ENCODE measurements at places on chromosomes 4 and X.

- no peak for DNase-seq
Measured at GRCh38 chrX:153973127-153974002, 811 bp downstream of the TMEM187 start.

GRCh38 chr4:3877236-3877635 lies 111.1 kb downstream of the ADRA2C start:
- no peak for DNase-seq

- no peak for DNase-seq
Measured at GRCh38 chr4:124459196-124459940, 253.2 kb downstream of the ANKRD50 start.

GRCh38 chrX:139201924-139202323 lies 328.6 kb upstream of the F9 start:
- peak; percentile 6 for DNase-seq

- peak; percentile 38 for DNase-seq
Measured at GRCh38 chrX:19742826-19743225, 144.6 kb downstream of the SH3KBP1 start.

GRCh38 chr4:7161721-7162214 lies 30.6 kb upstream of the SORCS2 start:
- no peak for DNase-seq

GRCh38 chr4:125121581-125121980 lies 193.2 kb upstream of the FAT4 start:
- no peak for DNase-seq

DNA sequence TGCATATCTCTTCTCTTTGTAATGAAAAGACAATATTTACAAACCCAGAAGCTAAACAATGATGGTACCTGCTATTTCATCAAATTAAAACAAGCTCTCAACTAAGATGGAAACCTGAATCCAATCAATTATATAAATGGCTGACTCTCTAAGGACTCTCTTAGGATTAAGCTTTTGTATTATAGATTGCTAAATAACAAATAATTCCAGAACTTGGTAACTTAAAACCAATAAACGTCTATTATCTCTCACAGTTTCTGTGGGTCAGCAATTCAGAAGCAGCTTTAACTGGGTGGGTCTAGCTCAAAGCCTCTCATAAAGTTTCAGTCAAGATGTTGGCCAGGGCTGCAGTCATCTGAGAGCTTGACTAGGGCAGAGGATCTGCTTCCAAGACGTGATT lies 12.4 kb downstream of the PHKA2 start:
- DNase-seq = no peak

- DNase-seq = no peak
Measured at GRCh38 chr4:36304138-36304681, 22.8 kb downstream of the DTHD1 start.

DNA sequence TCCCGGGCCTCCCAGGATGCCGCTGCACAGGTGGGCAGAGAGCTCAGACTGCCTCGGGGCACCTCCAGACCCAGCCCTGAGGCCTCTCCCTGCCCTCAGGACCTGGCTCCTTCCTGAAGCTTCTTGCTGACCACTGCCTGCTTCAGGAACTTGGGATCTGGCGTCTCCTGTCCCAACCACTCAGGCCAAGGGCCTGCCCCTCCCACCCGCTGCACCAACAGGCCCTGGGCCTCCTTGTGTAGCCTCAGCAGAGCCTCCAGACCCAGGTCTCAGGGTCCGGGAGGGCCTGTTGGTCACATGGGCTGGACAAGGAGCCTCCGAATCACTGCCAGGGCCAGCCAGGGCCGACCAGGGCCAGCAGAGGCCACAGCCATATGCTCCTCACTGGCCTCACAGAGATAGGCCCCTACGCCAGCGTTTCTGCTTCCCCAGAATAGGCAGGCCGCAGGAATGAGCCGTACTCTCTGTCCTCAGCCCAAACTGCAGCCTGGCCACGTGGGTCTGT lies 2.8 kb downstream of the MXD4 start:
- DNase-seq = no peak

DNA sequence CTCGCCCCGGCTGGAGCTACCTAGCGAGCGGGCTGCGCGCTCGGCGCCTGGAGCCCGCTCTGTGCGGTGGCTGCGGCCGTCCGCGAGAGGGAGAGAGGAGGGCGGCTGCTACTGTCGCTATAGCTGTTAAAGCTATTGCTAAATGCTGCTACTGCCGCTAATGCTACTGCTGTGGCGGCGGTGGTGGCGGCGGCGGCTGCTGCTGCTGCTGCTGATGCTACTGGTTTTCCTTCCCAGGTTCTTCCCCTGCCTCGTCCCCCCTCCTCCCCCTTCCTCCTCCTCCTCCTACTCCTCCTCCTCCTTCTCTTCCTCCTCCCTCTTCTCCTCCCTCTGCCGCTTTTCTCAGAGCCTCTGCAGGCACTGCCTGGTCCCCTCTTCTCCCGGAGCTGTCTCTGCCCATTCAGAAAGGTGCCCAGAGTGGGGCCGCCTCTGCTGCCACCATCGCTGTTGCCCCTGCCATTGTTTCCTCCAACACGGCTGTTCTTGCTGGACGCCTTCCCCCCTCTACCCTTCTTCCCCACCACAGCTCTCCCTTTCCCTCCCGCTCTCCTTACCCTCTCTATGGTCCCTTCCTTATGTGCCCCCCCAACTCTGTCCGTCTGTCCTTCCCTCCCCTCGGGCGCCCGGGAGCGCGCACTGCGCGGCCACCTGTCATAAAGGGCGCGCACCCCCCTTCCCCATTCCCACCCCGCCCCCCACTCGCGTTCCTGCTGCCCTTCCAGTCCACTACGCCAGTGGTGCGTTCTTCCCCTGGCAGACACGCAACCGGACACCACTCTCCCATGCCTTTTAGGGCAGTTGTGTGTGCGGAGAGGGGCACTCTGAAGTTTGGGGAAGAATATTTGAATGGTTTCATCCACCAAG lies at the start of gene NEXMIF:
Gene NEXMIF, minus strand, starts transcription at position 228 of the 864 bp plus-strand sequence.
- DNase-seq = peak; percentile 8

- no peak for DNase-seq
Measured at GRCh38 chr4:107349266-107349665, 313.2 kb upstream of the DKK2 start.

DNA sequence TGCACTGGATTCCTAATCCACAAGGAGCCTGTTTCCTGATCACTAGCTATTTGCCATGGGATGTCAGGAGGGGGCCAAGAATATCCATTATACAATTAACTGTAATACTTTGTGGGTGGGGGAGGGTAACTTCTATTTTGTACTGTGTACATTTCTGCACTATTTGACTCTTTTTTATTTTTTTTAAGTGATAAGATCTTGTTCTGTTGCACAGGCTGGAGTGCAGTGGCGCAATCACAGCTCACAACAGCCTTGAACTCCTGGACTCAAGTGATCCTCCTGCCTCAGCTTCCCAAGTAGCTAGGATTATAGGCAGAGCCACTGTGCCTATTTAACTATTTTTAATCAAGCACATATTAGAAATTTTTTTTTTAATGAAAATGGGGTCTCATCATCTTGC lies 134.1 kb downstream of the ELOVL6 start:
- no peak for DNase-seq

- DNase-seq = no peak
Measured at GRCh38 chrX:50978920-50979682, 68.6 kb downstream of the BMP15 start.

DNA sequence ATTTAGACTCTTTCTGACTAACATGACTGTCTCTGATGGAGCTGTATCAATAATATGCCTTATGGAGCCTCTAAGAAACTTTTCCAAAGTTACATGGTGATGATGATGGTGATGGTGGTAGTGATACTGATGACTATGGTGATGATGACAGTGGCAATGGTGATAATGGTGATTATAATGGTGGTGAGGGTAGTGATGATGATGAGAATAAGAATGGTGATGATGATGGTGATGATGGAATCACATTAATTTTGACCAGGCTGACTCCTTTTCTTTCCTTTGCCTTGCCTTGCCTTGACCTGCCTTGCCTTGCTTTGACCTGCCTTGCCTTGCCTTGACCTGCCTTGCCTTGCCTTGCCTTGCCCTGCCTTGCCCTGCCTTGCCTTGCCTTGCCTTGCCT lies 31.7 kb upstream of the AREG start:
- no peak for DNase-seq

DNA sequence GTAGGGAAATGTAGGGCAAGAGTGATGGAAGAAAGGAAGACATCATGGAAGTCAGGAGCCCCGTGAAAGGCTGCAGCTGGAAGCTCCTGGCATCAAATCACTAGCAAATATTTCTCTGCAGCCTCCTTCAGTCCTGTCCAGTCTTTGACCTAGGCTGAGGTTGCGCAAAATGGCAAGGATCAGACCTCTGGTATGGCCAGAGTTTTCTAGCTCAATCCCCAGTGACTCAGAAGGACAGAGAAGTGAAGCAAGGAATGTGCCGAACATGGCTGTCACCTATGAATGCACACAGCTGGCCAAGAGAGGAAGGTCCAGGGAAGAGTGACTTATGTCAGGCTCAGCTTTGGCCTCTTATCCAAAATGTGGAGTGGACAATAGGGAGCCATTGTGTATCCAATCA lies 71.1 kb upstream of the PHOX2B start:
- DNase-seq = no peak

DNA sequence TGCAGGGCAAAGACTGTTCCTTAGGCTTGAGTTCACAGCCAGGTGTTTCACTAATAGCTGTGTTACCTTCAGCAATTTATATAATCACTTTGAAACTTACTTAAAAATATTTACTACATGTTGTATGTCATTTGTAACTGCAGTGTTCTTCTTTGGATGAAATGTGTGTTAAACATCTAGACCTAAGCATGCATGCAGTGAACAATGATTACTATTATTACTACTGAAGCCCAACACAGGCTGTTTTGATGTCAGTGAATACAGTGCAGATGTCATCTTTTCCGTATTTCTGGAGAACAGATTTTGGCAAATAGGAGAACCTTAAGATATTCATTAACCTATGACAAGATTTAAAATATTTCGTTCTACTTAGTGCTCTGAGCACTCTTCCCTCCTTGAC lies 101.8 kb upstream of the ANK2 start:
- DNase-seq = no peak

DNA sequence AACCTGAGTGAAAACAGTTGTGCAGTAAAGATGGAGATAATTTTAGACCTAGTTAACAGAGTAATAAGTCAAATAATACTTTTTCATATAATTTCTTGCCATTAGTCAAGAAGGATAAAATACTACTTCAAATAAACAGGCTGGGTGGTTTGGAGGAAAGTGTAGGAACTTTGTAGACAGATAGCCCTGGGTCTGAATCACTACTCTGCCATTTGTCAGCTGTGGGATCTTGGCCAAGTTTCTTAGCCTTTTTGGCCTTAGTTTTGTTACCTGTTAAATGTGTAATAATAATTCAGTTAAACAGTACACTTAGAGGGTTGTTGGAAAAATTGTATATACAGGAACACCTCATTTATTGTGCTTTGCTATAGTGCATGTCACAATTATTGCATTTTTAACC lies 163.7 kb downstream of the NPNT start:
- DNase-seq = no peak

DNA sequence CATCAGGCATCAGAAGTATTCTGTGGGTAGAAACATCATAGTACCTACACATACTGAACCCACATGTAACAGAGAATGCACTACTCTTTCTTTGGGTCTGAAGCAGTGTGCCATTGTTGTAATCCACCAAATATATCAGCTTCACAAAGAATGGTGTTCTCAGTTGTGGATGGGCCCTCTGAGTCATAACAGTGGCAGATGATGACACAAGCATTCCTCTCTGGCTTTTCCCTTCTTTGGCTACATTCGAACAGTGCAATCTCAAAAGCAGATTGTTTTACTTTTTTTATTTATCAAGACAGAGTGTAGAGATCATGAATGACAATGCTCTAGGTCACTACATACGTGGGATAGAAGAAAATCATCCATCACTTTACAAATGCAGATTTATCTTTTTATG lies 247.2 kb upstream of the EPHA5 start:
- no peak for DNase-seq

GRCh38 chrX:97200454-97200853 lies 316.7 kb downstream of the RPA4 start:
- no peak for DNase-seq

- DNase-seq = no peak
Measured at GRCh38 chrX:34493086-34493485, 164.0 kb downstream of the TMEM47 start.

GRCh38 chr4:182265881-182266280 lies 22.7 kb downstream of the TENM3 start:
- no peak for DNase-seq

GRCh38 chr4:42638993-42639392 lies 17.9 kb downstream of the ATP8A1 start:
- peak; percentile 50 for DNase-seq

GRCh38 chr4:96602661-96603060 lies 762.8 kb downstream of the PDHA2 start:
- no peak for DNase-seq

GRCh38 chrX:128769495-128769894 lies 717.3 kb upstream of the ACTRT1 start:
- DNase-seq = no peak

DNA sequence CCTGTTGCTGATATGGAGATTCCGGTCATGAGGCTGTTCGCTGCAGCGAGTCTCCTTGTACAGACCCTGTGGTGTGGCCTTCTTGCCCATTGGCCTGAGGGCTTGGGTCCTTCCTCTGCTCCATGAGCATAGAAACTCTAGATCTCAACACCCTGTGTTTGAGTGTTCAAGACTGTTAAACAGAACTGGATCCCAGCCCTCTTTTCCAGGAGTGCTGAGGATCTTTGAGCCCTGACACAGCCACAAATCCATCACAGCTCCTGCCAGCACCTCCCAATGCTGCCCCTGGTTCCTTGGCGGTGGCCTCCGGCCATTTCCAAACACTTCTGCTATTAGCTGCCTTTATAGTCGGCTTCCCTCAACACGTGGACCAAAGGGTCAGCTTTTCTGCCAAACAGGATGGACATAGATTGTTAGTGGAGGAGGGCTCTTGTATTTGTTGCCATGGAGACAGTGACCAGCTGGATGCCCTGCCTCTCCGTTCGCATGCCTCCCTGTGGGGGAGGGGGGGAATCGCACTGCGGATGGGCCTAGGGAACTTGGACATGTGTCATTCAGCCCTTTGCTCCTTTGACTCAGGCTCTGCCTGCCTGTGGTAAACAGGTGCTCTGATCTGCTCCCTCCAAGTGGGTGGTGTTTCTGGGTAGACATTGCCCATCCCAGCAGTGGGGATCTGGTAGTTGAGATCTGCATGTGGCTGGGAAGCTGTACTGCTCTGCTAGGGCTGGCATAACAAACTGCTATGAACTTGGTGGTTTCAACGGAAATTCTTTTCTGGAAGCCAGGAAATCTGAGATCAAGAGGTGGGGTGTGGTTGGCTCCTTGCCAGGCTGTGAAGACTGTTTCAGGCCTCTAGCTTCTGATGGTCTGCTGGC lies 6.9 kb upstream of the WDR1 start:
- DNase-seq = no peak

GRCh38 chr4:183304538-183304937 lies 15.5 kb downstream of the CLDN22 start:
- DNase-seq = no peak

DNA sequence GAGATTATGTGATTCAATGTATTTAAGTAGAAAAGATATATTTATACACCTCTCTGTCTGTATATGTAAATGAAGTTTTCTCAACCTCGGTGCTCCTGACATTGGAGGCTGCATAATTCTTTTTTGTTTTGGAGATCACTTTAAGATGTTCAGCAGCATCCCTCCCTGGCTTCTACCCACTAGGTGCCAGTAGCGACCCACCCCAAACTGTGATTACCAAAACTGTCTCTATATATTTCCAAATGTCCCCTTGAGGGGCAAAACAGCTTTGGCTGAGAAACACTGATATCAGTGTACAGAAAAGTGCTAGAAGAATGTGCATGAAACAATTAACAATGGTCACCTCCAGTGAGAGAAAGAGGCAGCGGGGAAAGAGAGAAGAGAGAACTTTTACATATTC lies 51.2 kb downstream of the DCX start:
- no peak for DNase-seq

- DNase-seq = no peak
Measured at GRCh38 chrX:48489892-48490291, 13.9 kb downstream of the FTSJ1 start.

Data from activated CD4-positive, alpha-beta T cell treated with anti-CD3 and anti-CD28 coated beads, Interleukin-2, amount 50 U/mL, for 16 hours (primary cell).